T-helper 9 cell (primary cell): ENCODE measurements at places on chromosomes 5 and 9.

- no peak for DNase-seq
Observed at GRCh38 chr9:77649109-77649812, 1.1 kb upstream of the GNA14 start.

GRCh38 chr5:113183694-113184093 lies 207.1 kb downstream of the DCP2 start:
- DNase-seq, result no peak

- no peak for DNase-seq
Observed at GRCh38 chr9:123749580-123750202, 180.2 kb downstream of the DENND1A start.

- DNase-seq, result no peak
Observed at GRCh38 chr5:173704615-173705511, 88.4 kb upstream of the BOD1 start.

DNA sequence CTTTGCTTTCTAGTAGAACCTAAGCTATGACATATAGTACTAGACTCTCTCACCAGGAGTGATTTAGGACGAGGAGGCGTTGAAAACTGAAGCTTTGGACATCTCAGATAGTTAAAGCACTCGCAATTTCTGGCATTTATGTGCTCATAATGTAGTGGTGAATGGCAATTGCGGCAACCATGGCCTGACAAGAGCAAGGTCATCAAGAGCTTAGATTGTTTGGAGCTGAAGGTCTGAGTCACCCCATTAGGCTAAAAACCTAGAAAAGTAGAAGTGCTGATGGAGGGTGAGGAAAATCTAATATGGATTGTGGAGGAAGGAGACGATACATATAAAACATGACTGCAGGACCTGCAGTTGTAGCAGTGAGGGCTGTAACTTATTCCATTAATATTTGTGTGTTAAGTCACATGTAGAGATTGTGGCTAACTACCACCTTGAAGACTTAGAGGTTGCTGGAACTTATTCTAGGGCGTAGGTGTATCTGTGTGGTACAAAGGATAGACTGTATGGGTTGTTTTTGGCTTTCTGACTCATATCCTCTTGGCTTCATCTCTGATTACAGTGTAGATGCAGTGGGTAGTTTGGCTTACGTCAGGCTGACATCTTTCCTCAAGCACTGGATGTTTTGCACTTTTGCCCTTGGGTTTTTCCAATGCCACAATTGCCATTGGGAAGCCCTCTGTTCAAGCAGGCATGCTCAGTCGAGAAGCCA lies 138.9 kb upstream of the CDKN2B start:
- no peak for DNase-seq

GRCh38 chr9:9124616-9125015 lies 1325.0 kb upstream of the DMAC1 start:
- no peak for DNase-seq

GRCh38 chr5:172453986-172454357 lies 353 bp downstream of the SH3PXD2B start:
- no peak for DNase-seq

DNA sequence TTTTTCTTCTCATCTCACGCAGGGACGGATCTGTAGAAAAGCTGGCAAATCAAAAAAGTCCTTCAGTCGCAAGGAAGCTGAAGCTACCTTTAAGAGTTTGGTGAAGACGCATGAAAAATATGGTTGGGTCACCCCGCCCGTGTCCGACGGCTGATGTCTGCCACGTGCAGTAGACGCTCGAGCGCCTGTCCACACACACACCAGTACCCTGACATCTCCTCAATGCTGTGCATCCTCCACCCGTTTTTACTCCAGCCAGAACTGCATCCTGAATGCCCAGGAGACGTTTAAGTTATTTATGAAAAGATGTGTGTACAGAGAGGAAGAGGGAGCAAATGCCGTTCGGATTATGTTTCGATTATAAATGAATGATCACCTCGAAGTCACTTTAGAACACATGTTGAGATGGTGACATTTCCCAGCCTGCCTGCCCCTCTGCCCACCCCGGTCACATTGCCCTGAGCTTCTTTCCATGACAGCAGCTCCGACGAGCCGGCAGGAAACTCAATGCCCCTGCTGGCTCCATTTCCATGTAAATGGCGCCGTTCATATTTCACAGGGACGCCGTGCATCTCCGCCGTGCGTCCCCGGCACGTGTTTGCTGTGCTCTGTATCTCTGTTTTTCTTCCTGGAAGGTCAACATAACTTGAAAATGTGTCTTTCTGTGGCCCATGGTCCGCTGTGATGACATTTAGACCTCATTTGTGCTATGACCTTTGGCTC lies 42.7 kb downstream of the UBE2QL1 start:
- no peak for DNase-seq

GRCh38 chr9:91164724-91165520 lies 196.8 kb downstream of the AUH start:
- peak; percentile 28 for DNase-seq

DNA sequence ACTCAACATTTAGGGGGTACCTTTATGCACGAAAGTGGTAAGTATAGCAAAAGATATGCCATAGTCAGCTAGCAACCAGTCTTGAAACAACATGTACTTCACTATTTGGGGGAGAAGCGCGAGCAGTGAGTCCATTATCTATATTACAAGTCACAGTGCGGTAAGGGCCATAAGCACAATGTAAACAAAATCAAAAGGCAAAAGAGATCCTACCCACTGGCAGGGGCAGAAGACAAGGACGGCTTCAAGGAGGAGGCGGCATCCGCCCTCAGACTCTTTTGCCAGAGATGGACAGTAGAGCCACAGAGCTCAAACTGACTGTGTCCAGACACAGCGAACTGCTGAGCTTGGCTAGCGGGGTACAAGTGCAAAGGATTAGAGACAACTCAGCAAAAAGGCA lies 9.6 kb downstream of the MAPK9 start:
- no peak for DNase-seq

GRCh38 chr9:114369216-114370130 lies 18.3 kb downstream of the AKNA start:
- DNase-seq, result no peak

GRCh38 chr9:117258184-117258866 lies 156.5 kb downstream of the ASTN2 start:
- no peak for DNase-seq

DNA sequence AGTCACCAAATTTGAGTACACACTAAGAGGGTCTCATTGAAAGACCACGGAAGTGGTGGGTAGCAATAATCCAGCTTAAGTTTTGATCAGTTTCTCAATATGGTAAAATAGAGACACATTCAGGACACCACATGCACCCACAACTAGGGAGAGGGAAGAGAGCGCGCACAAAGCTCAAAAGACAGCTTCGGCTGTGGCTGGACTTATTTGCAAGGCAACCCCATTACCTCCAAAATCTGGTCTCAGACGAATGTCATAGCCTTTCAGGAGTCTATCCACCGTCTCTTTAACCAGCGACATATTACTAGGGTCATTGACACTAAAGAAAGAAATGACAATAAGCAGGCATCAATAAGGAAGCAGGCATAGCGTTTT lies 443 bp downstream of the GABRB2 start:
- DNase-seq, result no peak

GRCh38 chr5:1633605-1634336 lies 110.0 kb upstream of the LPCAT1 start:
- DNase-seq, result peak; percentile 41

GRCh38 chr9:98551511-98552286 lies 157.0 kb downstream of the GABBR2 start:
- no peak for DNase-seq

GRCh38 chr9:22124263-22125011 lies 115.3 kb upstream of the CDKN2B start:
- no peak for DNase-seq

DNA sequence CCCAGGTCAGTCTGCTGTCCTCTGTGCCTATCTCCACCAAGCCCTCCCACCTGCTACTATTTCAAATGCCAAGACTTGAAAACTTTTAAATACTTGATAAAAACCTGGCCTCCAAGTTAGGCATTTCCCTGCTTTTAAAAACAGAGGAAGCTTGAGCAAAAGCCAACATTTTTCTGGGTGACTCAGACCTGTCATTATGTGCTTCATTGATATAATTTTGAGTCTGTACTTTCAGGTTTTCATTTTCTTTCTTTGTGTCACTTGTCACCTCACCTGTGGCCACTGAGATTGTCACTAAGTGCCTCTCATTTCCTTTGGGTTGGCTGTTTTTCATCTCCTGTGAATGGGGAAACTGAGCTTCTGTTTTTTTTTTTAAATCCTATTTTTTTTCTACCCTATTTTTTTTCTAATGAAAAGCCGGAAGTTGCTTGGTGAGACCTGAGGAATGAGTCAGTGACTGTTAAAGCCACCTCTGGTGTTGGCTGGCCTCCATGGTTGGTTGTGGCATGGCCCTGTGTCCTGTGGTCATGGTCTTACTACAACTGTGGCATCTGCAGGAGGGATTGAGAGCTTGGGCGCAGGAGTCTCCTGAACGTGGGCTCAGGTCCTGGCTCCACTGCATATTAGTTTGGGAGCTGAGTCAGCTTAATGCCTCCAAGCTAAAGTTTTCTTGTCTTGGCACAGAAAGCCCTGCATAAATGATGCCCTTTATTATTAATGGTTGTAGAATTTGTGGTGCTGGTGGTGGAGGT lies 56.7 kb downstream of the ARHGAP26 start:
- DNase-seq, result no peak

GRCh38 chr5:108148715-108149139 lies 233.2 kb downstream of the FBXL17 start:
- no peak for DNase-seq

DNA sequence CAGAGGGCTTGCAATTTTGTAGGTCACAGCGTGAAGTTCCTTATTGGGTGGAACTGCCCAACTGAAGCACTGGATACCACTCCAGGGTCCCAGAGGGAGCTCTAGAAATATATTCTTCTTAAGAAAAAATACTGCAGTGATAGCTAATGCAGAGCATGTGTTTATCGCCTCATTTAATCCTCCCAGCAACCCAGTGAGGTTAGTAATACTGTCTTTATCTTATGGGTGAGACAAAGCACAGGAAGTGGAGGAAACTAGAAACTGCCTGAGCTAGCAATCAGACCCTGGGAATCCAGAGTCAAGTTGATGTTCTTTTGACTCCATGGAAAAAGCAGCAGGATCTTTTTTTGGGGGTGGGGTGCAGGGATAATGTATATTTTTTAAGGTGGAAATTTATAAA lies 153.3 kb downstream of the PJA2 start:
- no peak for DNase-seq

- DNase-seq, result no peak
Observed at GRCh38 chr5:27830546-27830945, 792.2 kb upstream of the CDH9 start.

GRCh38 chr5:168765551-168766425 lies 186.6 kb upstream of the PANK3 start:
- DNase-seq, result no peak

- DNase-seq, result no peak
Observed at GRCh38 chr5:92337772-92338234, 954.7 kb upstream of the ARRDC3 start.

GRCh38 chr5:154541553-154541952 lies 63.5 kb upstream of the HAND1 start:
- no peak for DNase-seq

GRCh38 chr5:5882706-5883105 lies 460.2 kb downstream of the ICE1 start:
- no peak for DNase-seq

DNA sequence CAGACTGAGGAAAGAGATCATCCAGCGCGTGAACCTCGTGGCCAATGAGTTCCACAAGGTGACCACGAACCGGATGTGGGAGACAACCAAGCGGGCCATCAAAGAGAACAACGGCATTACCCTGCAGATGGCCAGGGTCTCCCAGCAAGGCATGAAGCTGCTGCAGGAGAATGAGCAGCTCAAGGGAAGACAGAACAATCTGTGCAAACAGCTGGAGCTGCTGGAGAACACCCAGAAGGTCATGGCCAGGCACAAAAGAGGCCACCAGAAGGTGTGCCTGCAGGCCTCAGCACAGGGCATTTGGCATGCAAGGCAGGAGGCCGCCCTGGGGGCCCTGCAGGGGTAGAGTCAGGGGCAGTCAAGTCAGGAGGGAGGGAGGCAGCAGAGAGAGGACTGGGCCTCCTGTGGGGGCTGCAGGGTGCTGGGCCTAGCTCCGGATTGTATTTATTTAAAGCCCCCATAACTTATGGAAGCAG lies 4.2 kb downstream of the PTRH1 start:
- DNase-seq, result no peak

- no peak for DNase-seq
Observed at GRCh38 chr9:114318416-114318815, 4.5 kb upstream of the ORM1 start.

GRCh38 chr5:52983731-52984636 lies 5.2 kb upstream of the ITGA2 start:
- no peak for DNase-seq

DNA sequence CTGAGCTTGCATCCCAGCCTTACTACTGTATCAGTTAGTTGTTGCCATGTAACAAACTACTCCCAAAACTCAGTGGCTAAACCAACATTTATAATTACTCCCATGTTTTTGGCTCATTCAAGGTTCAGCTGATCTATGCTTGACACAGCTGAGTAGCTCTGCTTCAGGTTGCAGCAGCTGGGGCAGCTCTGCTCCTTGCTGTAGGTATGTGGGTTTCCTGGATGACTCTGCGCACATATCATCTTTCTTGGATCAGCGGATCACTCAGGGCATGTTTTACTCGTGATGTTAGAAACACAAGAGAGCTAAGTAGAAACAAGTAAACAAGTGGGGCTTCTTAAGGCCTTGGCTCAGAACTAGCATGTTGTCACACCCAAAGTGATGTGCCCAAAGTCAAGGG lies 15.1 kb downstream of the TEK start:
- no peak for DNase-seq

DNA sequence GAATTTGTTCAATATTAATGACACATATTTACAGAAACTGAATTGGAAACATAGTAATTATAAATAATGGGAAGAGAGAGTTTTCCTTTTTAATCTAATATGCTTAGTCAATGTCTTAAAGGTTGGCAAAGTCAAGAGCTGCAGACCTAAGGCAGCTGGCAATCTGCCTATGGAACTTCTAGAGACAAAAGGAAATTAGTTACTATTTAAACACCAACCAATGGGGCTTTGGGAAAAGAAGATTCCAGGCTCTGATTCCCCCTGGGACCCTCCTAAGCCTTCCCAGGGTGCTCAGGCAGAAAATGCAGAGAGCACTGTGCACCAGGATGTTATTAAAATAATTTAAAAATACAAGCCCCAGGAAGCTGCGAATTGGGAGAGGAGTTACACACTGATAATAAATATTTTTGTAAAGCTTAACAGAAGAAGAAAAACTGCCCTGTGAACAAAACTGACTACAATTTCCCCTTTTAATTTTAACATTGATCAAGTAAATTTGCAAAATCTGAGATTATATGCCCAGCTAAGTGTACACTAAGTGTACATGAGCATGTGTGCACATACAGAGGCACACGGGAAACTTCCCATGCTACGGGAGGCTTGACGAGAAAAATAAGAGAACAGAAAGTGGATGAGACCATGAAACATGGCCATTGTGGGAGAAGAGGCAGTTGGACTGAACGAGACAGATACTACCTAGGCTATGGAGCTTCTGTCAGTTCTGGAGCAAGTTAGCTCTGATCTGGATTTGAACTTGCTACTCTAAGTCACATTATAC lies 77.4 kb upstream of the ADAMTS16 start:
- no peak for DNase-seq

- DNase-seq, result no peak
Observed at GRCh38 chr5:142100307-142100706, 8.3 kb upstream of the NDFIP1 start.
